Bronchial epithelial cell (primary cell): ENCODE measurements at places on chromosomes 7 and 10.
A peak's percentile ranks its signal among the peaks of the same experiment; 100 is the strongest.

DNA sequence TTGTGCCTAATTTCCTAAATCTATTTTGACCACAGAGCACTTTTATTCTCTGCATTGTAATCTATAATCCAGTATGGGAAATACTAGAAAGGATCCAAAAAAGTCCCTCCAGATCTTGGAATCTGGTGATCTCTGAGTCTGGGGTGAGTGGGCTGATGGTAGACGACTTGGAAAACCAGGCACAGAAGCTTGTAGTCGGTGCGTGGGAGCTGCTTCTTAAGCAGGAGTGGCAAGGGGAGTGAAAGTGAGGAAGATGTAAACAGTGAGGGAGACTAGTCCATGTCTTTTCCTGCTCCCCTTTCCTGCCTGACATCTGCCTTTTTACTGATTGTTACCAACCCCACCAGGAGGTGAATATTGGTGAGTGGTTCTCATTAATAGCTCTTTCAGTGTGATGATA is 6.8 kb downstream of the AUTS2 start:
- no peak for DNase-seq

DNA sequence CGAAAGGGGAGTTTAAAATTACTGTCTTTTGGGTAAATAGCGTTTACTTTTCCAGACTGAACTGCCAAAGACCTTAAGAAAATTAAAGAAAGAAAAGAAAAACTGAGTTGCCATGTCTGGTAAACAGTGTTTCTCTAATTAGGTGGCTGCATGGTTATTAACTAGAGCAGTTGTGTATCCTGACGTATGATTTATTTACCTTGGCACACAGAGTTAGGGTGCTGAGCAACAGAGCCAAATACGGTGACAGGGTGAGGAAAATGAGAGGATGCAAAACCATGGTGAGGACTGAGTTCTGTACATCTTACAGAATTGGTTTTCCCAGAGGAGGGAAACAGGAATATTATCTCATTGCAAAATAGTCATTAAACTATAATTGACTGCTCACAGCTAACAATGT is 546.4 kb upstream of the FZD8 start:
- peak; percentile 3 for DNase-seq

DNA sequence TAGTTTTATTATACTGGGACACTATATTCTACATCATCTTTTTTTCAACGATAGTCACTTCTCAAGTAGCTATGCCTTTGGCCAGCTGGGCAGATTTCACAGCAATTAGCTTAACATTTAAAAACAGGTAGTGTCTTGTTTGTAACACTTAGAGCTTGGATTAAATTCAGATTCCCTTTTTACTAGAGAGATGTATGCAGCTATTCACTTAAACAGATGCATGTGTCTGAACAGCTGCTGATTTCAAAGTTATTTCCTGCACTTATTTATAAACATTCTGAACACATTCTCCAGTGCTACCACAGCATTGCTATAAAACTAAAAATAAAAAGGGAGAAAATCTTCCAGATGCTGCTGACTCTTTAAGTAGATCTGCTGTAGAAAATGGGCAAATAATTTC is 637.2 kb downstream of the POM121L12 start:
- no peak for DNase-seq

- no peak for DNase-seq
Observed at GRCh38 chr10:77233466-77233865, 404.1 kb downstream of the KCNMA1 start.

- DNase-seq, result no peak
Observed at GRCh38 chr10:47009215-47009838, 98.1 kb downstream of the PTPN20 start.

GRCh38 chr10:32246685-32247084 is 100.3 kb downstream of the EPC1 start:
- DNase-seq, result no peak

DNA sequence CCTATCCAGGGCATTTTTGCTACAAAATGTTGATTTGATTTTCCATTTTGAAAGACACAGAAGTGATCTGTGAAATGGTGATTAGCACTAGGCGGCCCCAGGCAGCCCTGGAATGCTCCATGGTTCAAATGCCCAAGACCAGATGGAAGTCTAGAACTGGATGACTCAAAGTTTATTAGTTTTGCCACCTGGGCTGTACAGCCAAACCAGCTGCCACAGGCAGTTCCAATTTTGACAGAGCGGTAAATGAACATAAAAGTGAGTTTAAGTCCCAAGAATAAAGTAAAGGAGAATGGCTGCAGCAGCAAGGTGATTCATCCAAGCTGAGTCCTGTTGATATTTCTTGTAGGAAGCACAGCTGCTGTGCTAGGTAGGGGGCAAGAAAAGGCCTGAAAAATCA is 180.5 kb downstream of the SUGCT start:
- no peak for DNase-seq

DNA sequence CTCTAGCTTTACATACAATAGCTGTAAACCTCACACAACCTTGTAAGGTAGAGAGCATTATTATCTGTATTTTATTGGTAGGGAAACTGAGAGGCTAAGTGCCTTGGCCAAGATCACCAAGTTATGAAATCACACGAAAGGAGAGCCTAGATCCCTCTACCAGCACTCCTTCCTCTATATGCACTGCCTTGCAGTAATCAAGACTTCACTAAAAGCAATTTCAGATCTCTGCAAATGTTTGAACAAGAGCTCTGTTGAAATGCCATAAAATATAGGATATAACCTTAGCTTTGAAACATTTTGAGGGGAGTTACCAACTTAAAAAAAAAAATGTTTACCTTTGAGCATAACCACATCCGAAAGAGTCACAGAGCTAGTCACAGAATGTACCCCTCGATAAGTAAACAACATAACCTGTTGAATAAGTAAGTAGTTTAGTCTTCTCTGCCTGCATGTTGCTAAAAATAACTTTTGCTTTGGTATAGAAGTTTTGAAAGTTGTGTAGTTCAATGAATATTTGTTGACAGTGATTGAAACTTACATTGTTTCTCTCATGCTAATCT is 709.4 kb downstream of the AUTS2 start:
- peak; percentile 71 for DNase-seq

- no peak for DNase-seq
Observed at GRCh38 chr10:98030093-98030821, at the start of gene CRTAC1. Gene CRTAC1, minus strand, starts transcription at chr10:98030621. Its CDS starts 149 bp downstream, at chr10:98030472.

DNA sequence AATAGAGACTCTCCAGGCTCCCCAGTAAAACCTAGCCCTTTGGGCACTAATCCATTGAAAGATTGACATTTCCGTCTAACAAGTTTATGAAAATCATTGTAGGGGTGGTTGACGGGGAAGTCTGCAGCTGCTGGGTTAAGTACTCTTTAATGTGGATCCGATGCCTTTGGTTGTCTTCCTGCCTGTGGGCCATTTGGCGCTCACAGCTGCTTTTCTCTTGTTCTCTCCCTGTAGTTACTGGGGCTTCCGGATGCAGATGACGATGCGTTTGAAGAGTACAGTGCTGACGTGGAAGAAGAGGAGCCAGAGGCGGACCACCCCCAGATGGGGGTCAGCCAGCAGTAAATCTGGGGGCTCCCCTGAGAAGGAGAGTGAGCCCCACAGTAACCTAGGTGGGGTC is 22.4 kb downstream of the MTURN start:
- DNase-seq, result no peak

GRCh38 chr7:111802194-111802772 is 240.0 kb upstream of the IMMP2L start:
- DNase-seq, result no peak

DNA sequence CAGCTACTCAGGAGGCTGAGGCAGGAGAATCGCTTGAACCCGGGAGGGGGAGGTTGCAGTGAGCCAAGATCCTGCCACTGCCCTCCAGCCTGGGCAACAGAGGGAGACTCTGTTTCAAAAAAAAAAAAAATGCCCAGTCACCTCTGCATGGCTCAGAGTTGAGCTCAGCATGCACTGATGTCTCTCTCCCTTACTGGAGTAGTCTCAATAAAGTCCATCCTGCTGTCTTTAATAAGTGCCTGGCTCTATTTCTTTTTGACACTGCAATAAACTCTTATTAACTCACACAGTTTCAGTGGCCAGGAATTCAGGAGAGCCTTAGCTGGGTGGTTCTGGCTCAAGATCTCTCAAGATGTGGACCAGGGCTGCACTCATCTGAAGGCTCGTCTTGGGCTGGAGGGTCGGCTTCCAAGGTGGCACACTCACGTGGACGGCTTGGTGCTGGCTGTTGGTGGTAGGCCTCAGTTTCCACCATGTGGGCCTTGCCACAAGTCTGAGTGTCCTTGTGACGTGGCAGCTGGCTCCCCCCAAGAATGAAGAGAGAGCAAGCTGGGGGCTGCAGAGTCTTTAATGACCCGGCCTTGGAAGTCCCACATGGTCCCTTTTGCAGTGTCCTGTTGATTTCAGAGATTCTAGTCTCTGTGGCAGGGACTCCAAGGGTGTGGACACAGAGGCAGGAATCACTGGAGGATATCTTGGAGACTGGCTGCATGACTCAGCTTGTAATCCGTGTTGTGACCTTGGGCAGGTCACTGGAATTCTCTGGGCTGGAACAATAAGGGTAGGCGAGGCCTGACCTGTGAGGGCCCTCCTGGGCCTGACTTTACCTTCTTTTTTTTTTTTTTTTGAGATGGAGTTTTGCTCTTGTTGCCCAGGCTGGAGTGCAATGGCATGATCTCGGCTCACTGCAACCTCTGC is 85.9 kb upstream of the KMT2C start:
- no peak for DNase-seq

GRCh38 chr10:21724020-21724589 is 190.1 kb downstream of the MLLT10 start:
- DNase-seq, result no peak

GRCh38 chr7:100190048-100190711 is 12.5 kb downstream of the STAG3 start:
- peak; percentile 39 for DNase-seq

DNA sequence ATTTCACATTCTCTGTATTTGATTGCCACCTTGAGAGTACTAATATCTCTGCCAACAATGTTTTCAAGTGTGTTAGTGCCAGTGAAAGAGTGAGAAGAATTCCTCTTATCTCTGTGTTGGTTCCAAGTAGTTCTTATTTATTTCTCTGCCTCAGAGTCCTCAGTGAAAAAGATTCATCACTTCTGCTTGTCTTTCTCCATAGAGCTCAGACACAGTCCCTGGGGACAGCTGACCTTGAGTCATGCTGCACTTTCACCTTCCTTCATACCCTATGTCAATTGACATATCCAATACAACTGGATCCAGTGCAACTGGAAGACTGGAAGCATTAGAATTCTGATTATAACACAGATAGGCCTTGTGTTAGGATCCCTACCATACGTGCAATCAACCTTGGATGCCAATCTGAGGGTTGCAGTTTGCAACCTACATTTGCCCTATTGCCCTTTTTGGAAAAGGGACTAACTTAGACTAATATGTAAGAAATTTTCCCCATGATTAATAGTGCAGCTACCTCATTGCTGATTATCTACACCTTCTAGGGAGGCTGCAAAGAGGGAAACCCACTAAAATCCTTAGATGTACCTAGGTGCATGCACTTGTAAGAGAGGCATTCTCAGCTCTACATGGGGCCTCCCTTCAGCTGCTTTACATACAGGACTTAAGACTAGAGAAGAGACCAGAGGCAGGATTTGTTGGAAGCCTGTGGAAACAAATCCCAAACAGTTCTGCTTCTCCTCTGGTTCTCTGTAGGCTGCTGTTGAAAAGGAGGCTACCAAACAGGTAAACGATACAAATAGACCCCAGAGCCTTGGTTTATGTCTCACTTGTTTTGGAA is 8.4 kb downstream of the IFIT2 start:
- no peak for DNase-seq

DNA sequence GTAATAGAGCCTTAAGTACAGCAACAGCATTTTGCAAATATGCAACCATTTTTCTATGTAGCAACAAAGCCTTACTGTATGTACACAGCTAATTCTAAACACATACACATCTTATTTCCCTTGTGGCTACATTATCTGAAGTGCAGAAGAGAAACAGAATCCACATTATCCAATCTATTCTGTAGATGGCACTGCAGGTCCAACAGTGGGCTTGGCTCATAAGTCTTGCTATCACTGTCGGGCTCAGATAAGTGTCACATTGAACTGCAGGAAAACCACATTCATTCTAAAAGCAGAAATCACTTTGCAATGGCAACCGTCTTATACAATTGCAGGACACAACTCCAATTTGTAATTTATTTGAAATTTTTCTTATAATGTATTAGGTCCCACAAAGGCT is 109.8 kb upstream of the NOBOX start:
- peak; percentile 27 for DNase-seq

DNA sequence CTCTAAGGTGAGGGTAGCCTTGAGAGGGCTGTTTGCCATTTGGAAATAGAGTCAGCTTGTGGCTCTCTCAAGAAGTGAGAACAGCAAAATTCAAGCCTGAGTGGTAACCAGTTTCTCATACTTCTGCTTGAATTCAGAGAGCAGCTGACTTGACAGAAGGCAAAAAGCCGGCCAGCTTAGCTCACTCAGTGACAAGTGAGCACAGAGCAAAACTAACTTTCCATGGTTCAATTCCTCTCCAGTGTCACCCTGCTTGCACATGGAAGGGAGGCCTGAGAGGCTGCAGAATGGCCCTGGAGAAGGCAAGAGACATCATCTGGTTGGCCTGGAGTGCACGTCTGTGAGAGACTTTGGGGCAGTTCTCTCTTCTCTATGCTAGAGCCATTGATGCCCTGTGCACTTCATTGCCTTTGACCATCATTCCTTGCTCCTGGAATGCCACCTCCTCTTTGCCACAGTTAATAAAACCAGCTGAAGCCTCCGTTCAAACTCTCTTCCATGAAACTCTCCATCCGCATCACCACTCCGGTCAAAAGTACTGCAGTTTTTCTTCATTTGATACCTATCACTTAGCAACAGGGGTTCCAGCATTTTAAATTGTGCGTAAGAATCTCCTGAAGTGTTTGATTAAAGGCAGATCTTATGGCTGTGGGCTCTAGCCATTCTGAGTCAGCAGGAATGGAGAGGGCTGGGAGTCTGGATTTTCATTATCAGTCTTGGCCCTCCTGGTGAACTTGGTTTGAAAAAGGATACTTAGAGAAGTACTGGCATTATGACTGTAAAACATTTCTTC is 69.8 kb upstream of the PIK3CG start:
- no peak for DNase-seq

GRCh38 chr7:34277803-34278199 is 372.5 kb downstream of the BMPER start:
- DNase-seq, result peak; percentile 17

GRCh38 chr7:123864436-123864835 is 19.5 kb downstream of the HYAL4 start:
- no peak for DNase-seq

DNA sequence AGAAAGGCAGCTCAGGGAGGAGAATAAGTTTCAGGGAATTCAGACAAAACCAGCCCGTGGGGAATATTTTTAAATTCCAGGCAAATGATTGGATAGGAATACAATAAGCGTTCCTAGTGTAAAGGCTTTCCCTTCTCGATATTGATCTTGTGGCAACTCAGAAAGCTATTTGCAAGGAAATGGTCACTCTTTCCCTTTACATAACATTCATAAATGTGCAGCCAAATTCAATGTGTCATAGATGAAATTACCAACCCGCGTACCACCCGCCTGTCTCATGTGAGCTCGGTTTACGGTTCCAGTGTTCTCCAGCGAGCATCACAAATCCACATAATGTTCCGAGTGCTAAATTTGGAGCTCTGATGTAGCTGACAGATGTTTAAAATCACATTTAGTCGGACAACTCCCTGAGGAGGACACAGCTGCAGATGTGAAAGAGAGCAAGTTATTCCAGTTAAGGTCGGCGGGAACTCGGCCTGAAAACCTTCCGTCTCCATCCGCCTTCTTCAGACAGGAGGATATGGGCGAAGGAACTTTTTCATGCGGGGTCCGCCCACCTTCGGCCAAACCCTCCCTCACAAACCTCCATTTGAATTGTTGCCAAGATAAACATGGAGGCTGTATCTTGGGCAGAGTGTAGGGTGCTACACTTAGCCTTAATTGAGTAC is 327.0 kb downstream of the RNLS start:
- DNase-seq, result no peak

GRCh38 chr10:51950996-51951555 is 251.7 kb upstream of the CSTF2T start:
- no peak for DNase-seq
